Activated gamma-delta T cell (primary cell): ENCODE measurements at places on chromosomes 6 and 20.

DNA sequence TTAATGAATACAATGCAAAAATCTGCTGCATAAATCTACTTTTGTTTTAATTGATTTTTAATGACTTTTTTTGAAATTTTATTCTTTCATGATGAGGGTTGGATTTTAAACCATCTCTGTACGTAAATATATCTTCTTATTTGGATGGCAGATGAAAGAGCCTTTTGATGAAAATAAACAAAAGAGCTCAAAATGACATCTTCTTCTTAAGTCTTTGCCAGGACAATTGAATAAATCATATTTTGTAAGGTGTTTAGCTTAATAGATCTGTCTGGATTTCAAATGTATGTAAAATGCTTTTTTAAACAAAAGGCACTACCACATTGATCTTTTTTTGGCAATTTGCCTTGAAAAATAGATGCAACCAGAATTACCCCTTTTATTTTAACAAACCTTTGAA lies 39.3 kb downstream of the KIF6 start:
- DNase-seq: no peak

DNA sequence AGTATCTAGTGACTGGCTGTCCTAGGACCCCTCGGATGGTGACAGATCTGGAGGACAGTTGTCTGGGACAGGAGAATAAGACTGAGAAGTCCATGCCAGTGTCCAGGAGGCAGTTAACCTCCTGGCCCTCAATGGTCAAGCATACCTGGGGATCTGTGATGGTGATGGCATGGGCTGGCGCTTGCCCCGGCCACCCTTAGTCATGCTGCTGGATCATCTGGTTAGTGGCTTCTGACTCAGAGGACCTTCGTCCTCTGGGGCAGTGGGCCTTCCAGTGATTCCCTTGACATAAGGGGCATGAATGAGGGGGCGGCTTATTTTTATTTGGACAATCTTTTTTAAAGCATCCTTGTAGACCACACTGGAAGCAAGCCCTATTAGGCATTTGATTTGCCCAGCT lies 24.0 kb upstream of the SF3B5 start:
- DNase-seq: no peak

GRCh38 chr6:90468080-90468479 lies 118.8 kb downstream of the MAP3K7 start:
- DNase-seq: no peak

- no peak for DNase-seq
These were observed 29.2 kb downstream of the SLC35A1 start for GRCh38 chr6:87501809-87502572.

DNA sequence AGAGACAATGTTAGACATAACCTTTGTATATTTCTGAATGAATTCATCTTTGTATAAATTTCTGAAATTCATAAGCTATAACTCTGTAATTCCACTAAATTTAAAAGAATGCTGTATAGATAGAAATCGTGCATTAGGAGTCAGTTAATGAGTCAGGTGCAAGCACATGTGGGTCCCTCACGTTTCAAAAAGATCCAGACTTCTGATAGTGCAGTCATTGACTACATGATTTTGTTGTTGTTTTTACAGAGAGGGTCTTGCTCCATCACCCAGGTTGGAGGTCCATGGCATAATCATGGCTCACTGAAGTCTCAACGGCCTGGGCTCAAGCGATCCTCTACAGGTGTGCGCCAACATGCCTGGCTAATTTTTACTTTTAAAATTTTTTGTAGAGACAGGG lies 14.6 kb downstream of the ESF1 start:
- no peak for DNase-seq

GRCh38 chr6:118984342-118984741 lies 49.4 kb upstream of the MCM9 start:
- DNase-seq: no peak

DNA sequence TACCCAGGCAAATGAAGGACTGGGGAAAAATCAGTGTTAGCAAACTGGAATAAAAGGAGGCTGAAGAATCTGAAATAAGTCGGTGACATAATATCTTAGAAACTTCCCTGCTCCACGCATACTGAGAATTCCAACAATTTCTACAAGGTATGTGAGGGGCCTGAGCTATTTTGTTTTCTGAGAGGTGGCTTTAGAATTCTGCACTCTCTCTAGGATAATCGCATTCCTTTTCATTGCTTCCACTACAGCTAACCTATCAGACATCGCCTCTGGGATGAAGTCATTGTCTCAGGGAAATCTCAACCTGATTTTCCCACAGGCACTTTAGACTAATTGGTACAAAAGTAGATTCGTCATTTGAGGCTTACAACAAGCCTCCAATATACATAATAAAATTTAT lies 740.8 kb downstream of the PHF3 start:
- no peak for DNase-seq

DNA sequence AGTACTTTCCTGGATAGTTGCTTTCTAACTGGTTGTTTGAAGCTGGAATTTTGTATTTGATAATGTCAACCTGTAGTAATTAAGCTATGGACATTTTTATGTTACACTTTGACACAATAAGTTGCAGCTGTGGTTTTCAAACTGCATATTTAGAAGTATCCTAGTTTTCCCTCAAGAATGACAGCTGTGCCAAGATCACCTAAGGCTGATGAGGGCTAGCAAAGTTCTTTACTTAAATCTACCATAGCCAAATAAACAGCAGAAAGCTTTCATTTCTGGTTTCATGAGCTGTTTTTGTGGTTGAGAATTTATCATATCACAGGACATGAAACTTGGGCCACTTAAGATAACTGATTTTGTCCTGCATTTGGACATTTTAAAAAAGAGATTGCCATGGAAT lies 30.6 kb downstream of the FAM229B start:
- DNase-seq: no peak

- DNase-seq: no peak
These were observed 26.8 kb upstream of the DNAAF9 start for GRCh38 chr20:3434232-3434631.

DNA sequence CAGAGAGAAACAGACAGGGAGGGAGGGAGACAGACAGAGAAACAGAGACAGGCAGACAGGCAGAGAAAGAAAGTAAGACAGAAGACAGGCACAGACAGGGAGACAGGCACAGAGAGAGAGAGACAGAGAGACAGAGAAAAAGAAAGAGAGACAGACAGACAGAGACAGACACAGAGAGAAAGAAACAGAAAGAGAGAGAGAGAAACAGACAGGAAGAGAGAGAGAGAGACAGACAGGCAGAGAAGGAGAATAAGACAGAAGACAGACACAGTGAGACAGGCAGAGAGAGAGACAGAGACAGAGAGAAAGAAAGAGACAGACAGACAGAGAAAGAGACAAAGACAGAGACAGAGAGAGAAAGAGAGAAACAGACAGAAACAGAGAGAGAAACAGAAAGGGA lies 754.8 kb upstream of the DEFB115 start:
- no peak for DNase-seq

DNA sequence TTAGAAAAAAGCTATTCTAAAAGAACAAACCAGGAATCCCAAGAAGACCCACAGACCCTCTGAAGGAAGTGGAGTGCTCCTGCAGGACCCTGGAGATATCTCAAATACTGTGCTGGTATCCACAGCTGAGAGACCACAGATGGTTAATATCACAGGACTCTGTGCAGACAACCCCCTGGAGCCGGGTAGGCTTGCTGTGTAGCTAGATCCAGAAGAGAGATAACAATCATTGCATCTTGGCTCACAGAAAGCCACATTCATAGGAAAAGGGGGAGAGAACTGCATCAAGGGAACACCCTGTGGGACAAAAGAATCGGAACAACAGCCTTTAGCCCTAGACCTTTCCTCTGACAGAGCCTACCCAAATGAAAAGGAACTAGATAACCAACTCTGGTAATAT lies 689.5 kb downstream of the PHF3 start:
- DNase-seq: no peak

DNA sequence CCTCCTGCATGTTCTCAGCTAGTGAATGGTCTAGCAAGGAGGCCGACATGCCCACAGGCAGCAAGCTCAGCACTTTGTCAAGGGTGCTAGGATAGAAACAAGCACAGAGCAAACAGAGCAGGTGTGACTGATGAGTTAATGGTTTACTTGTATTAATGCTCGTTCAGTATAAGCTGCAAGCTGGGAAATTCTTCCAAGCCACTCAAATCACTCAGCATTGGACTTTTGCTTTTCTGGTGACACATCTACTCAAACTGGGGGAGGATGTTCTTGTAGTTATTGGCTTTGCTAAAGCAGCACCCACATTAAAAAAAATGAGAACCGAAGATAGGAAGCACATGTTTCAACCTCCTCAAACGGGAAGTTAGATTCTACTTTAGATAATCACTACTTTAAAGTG lies 43.1 kb upstream of the NEDD9 start:
- no peak for DNase-seq

DNA sequence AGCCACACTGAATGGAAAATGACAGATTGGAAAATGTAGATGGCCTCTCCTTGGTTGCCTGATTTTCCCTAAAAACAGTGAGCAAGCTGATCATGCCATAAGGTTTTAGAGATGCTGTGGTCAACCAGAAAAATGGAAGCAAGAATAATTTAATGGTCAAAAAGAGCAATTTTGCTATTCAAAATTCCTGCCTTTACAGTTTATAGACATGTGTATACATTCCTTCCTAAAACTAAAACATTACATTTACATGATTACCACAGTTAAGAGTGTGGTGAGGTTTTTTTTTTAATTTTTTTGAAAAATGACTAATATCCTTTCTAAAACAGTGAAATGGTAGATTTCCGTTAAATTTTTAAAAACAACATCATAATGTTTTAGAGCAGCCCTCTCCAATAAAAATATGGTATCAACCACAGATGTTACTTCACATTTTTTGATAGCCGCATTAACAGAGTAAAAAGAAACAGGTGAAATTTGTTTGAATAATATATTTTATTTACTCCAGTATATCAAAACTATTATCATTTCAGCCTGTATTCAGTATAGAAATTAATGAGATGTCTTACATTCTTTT lies 407.0 kb upstream of the SOX4 start:
- no peak for DNase-seq

DNA sequence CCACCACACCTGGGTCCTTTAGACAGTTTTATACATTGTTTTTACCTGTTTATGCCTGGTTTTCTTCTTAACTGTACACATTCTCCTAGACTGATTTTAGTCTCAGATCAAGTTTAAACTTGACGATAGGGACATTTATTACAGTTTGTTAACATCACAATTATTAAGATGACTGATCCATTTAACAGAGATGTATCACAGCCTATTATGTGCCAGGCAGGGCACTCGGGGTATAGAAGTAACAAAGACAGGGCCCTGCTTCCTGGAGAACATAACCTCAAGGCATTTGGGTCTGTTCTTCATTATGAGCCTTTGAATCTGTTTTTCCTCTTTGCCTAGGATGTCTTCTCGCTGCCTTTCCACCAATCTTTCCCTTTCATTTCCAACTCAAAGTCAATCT lies 380.5 kb downstream of the ESR1 start:
- DNase-seq: no peak

DNA sequence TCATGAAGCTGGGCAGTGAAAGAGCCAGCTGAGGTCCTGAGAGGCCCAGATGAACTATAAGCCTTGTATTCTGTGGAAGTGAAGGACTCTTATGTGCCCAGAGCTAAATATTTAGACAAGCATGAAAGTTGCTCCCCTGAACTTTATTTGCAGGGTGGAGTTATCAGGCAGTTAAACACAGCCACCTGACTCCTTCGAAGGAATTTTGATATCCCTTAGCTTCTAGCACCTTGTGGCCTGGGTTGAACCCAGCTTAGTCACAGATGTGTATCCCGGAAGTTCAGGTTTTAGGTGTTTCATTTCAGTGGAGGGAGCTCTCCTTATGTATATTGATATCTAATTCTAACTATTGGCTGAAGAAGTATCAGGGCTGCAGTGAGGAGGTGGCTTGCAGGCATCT lies 20.4 kb downstream of the NR2E1 start:
- DNase-seq: no peak

GRCh38 chr6:113352831-113353230 lies 504.3 kb upstream of the MARCKS start:
- DNase-seq: no peak

GRCh38 chr6:1621070-1621701 lies 11.5 kb downstream of the FOXC1 start:
- DNase-seq: no peak

DNA sequence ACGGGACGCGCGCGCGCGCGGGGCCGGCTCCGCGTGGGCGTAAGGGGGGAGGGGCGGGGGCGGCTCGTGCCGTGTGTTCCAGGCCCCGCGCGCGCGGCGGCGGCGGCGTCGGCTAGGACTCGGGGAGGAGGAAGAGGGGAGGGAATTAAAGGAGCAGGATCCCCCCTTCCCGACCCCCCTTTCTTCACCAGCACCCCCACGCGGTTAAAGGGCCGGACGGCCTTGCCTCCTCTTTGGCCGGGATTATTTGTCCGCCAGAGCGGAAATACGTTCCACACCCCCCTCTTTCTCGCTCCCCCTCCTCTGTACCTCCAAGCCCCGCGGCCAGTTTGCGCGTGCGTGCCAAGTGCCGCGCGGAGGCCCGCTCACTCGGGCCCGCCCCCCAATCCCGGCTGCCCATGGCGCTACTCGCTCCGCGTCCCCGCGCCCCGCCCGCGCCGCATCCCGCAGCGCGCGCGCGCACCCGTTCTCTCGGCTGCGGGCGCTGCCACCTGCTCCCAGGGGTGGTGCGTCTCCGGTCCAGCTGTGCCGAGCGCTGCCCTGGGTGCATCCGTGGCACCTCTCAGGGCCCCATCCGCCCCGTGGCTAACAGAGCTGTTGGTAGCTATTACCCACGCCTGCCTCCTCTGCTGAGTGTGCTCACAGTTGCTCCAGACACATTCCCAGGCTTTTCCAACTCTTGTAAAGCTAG lies at the start of gene ZBTB12:
TSS of gene ZBTB12 (minus strand) at position 134 of the 691 bp plus-strand sequence. CDS start 781 bp downstream, outside the sequence.
- DNase-seq: peak; percentile 78

GRCh38 chr6:106431972-106432371 lies 71.5 kb downstream of the CRYBG1 start:
- DNase-seq: no peak

DNA sequence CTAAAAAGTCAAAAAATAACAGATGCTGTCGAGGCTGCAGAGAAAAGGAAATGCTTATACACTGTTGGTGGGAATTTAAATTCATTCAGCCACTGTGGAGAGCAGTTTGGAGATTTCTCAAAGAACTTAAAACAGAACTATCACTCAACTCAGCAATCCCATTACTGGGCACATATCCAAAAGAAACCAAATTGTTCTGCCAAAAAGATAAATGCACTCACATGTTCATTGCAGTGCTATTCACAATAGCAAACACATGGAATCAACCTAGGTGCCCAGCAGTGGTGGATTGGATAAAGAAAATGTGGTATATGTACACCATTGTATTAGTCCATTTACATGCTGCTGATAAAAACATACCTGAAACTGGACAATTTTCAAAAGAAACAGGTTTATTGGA lies 116.0 kb upstream of the VGLL2 start:
- no peak for DNase-seq

DNA sequence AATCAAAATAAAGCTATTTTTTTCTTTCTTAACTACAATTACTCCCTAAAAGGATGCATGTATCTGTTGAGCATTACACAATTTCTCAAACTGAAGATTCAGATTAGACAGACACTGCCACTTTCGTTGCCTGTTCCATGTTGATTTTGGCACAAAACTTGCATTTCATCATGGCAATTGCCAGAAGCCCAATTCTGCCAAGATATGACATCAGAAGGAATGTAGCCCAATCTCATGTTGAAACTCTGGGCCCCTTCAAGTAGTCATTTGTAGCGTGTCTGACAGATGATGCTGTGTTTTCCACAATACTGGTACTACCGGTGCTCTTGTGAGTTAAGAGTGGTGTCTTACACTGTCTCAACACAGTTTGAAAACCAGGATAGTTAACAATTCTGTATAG lies 705.4 kb downstream of the PTPRT start:
- DNase-seq: no peak

GRCh38 chr20:25859649-25860530 lies 163.2 kb upstream of the ZNF337 start:
- peak; percentile 53 for DNase-seq

GRCh38 chr6:90074161-90074850 lies 180.0 kb downstream of the GJA10 start:
- no peak for DNase-seq
